Testis (tissue), 5 donors: ENCODE measurements at places on chromosomes 4 and X. TPM values are rescaled to one million over a fixed set of nuclear protein-coding genes. Genes with fewer than 3 reads are reported as not detected.

DNA sequence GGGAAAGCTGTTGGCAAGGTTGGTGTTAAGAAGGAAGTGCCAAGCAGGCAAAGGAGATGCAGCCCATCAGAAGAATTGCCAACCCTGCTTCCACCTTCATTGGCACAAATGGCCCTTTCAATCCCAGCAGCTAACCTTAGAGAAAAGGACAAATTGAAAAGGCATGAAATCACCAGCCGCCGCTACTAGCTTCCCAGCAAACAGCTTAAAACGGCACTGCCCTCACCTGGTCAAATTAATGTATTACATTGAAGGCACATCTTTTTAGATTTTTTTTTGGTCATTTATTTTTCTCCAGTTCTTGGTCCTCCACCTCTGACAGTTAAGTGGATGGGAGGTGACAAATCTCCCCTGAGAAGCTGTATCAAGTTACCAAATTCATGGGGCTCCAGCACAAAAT, 51.0 kb upstream of the NHSL2 start:
- DNase-seq: peak; percentile 42

DNA sequence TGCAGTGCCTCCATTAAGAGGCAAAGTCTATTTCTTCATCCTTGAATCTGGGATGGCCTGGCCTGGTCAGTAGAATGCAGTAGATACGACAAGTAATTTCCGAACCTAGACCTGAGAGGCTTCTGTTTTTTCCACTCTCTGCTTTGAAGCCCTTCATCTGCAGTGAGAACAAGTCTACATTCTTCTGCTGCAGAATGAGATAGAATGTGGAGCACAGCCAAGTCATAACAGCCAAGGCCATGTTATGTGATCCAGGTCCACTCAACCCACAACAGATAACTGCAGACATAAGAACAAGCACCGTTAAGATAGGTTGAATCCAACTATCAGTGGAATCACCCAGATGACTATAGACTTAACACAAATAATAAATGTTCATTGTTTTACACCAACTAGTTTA, 1297.7 kb downstream of the C4orf33 start:
- peak; percentile 30 for DNase-seq

DNA sequence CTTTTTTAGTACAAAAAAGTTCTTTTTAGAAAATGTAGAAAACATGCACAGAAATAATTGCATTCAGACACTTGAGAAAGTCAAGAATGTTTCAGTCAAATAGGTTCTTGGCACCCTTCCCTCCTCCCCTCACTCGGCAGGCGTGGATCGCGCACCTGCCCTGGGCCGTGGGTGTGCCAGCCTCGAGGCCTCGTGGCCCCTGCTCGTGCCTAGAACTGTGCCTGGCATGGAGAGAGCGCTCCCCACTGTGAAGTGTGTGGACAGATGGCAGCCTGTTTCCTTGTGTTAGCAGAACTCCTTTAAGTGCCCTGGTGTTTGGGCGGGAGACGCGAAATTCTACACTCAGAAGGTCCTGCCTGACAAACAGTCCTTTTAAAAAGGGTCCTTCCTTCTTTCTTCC, 14.7 kb downstream of the RGS12 start:
- DNase-seq: no peak

Gene EVC
- 9.0 TPM for polyA plus RNA-seq

Gene TBCK
- polyA plus RNA-seq: 17.7 TPM

GRCh38 chrX:24479924-24480323, 14.8 kb downstream of the PDK3 start:
- no peak for DNase-seq

DNA sequence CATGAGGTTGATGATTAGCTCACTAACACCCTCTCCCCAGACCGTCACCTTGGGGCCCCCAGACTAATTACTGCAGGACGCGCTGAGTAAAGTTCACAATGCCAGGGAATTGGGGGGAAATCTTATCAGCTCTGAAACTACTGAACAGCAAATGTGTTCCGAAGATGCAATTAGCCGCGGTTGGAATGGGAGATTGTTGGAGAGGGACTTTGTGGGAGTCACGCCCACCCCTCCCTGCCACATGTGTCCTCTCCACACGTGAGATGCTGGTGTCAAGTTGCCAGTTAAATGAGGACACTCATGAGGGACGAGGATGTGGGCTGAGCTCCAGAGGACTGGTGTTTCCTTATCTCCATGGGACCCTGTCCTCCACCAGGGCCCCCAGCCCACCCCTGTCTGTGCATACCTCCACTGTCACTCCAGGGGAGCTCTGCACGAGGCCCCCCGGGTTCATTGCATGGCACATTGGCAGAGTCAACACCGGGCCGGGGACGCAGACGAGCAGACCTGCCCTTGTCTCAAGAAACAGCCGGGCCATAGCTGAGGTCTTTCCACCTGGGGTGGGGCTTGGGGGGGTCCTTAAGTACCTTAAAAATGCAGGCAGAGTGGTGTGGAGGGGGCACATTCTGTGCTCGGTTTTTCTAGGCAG, 175.4 kb upstream of the PSAPL1 start:
- no peak for DNase-seq

Gene MAGEA2B
- 4.9 TPM for polyA plus RNA-seq

- DNase-seq: no peak
These were observed 102.3 kb upstream of the NAP1L5 start for GRCh38 chr4:88799900-88800299.

Gene FABP2
- polyA plus RNA-seq: not detected

- DNase-seq: no peak
These were observed 34.6 kb downstream of the RTL5 start for GRCh38 chrX:72097098-72097497.

DNA sequence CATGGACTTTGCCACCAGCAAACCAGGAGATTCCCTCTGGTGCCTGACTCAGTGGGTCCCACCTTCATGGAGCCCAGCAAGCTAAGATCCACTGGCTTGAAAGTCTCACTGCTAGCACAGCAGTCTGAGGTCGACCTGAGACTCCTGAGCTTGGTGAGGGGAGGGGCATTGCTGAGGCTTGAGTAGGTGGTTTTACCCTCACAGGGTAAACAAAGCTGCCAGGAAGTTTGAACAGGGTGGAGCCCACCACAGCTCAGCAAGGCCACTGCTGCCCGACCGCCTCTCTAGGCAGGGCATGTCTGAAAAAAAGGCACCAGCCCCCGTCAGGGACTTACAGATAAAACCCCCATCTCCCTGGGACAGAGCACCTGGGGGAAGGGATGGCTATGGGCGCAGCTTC, 28.1 kb downstream of the FAM9A start:
- DNase-seq: no peak

DNA sequence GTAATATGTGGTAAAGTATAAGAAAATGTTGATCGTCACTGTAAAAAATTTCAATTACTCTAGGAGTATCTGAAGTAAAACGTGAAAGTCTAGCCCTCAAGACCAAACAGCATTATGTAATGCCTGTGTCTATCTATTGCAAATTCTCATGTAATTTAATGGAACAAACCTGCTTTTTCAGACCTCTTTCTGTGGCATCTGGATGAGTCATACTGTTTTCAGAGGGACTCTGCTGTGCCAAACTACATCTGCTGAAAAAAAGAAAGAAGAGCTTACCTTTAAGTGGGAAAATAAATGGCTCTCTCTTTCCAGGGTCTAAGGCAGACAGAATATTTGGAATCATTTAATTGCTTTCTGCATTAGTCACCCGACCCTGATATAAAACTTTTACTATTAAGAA, 89.8 kb upstream of the ARMCX2 start:
- DNase-seq: no peak

Gene SOWAHD
- 8.9 TPM for polyA plus RNA-seq

- DNase-seq: no peak
These were observed 87.6 kb downstream of the GAB1 start for GRCh38 chr4:143424276-143424675.

- DNase-seq: peak; percentile 76
These were observed 43.1 kb upstream of the GPR78 start for GRCh38 chr4:8537041-8537461.

GRCh38 chr4:152605641-152606335, 69.9 kb upstream of the FBXW7 start:
- DNase-seq: no peak

DNA sequence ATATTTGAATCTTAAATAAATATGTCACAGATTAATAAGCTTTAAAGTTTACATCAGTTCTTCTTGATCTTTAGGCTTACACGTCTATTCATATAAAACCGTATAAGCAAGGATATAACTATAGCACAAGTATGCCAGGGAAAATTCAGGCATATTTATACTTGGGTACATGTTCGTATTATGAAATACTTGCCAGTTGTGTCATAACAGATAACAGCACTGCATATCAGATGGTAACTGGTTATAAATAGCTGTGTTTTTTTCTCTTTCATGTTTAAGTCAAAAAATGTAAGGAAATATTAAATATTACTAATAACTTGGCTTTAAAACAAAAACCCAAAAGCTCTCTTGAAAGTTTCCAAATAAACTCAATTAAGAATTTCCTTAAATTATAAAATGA, 17.5 kb downstream of the BRWD3 start:
- no peak for DNase-seq

DNA sequence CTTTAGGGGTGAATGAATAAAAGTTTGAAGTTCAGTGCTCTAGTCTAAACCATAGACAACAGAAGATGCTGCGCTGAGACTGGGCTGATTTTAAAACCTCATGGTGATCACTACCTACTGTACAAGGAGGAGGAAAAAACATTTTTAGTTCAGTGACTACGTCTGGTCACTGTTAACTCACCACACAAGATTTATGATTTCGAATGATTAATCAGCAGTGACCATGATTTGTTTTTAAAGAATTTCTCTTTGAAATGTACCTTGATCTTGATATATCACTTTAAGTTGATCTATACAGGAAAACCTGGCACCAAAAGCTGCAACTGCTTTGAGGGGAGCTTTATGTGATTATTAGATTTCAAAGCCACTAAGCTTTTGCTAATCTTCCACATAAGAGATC, 286.3 kb downstream of the PDGFC start:
- no peak for DNase-seq

GRCh38 chr4:102620697-102621497, 119.7 kb downstream of the NFKB1 start:
- peak; percentile 51 for DNase-seq

GRCh38 chrX:9671998-9672397, 93.6 kb downstream of the GPR143 start:
- no peak for DNase-seq

DNA sequence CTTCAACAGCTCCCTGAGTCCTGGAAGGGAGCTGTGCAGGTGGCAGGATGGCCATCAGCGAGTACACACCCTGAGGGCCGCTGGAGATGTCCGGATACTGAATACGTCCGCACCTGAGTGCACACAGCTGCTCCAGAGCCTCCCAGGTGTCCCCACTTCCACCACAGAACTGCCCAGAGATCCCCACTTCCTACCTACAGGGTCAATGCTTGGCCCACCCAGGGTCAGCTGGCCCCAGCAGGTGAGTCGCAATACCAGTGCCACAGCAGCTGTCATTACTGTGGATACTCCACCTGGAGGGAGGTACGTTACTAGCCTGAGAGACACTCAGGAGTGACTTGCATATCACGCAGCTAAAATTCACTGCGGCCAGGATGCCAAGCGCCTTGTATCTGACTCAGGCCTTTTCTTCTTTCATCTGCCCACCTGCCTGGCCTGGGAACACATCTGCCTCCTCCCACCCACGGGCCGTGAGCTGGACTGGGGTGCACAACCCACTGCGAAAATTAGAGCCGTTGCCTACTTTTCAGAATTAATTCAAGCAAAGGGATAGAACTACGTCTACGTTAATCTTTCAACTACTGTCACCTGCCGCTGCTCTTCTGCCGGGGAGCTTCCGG, 9.4 kb downstream of the C4orf50 start:
- no peak for DNase-seq

- no peak for DNase-seq
These were observed 1090.7 kb downstream of the FAT4 start for GRCh38 chr4:126405369-126405982.

DNA sequence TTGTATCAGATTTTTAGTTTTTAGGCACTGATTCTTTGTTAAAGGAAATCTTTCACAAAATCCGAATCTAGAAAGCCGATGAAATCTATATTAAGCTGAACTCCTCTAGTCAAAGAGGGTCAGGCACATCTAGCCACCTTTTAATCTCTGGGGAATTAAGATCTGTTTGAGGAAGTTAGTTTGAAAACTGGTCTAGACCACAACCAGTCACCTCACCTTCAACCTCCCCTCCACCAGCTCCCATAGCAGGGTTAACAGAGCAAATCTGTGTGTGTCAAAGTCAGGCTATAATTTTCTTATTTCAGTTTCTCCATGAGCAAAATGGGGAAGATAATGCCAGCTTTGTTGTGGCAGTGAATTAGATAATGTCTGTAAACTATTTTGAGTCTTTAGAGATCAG, 110.0 kb upstream of the IGFBP7 start:
- no peak for DNase-seq

GRCh38 chr4:184251670-184251980, 34.0 kb upstream of the ENPP6 start:
- DNase-seq: no peak

Gene PAGE4
- polyA plus RNA-seq: 31.7 TPM

DNA sequence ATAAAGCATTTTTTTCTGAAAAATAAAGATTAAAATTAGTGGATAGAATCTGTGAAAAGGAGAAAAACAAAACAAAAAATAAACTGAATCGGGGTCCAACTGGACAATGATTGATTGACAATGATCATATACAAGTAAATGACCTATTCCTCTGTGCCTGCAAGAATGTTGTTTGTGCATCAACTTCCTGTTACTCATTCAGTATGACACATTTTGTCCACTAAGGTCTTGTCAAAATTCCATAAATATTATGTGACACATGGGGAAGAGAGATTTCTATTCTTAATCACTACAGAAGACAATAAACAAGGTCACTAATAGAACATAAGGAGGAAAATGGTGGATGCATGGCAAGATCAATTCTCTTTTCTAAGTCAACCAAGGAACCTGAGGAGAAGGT, 54.9 kb downstream of the F8 start:
- DNase-seq: no peak

GRCh38 chr4:149870008-149870407, 54.4 kb upstream of the IQCM start:
- no peak for DNase-seq

Gene TCEAL9
- polyA plus RNA-seq: 74.9 TPM

DNA sequence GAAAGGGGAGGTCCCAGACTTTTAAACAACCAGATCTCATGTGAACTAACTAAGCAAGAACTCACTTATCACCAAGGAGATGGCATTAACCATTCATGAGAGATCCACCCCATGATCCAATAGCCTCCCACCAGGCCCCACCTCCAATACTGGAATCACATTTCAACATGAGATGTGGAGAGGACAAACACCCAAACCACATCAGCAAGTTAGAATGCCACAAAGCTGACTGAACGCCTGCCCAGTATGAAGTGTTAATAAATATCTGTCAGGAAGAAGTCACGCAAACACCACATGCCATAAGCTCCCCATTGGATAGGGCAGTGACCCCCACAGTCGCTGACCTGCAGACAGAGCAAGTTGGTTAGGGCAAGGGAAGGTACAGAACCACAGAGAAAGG, 14.3 kb downstream of the SLC10A6 start:
- no peak for DNase-seq

DNA sequence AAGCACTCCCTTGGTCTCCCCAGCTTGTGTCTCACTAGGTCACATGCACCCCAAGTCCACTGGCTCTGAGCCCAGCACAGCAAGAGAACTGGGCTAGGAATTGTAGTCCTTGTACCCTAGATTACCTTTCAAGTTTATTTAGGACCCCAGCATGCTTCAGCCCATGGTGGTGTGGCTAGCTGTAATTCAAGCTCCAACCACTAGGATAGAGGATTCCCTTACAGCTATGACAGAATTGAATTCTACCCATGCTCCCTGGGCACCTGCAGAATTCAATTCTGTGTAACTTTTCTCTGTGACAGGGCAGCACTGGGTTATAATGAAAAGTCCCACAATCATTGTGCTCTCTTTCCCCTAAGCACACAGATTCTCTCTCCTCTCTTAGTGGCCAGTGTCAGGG, 253.8 kb upstream of the DMD start:
- DNase-seq: no peak

- DNase-seq: no peak
These were observed 527.5 kb downstream of the TMA16 start for GRCh38 chr4:164021947-164022346.
